ENCODE measurements at places on chromosomes 1 and 21.

- no peak for DNase-seq
These were observed 352.7 kb upstream of the PLD5 start for GRCh38 chr1:242877229-242877628.

- DNase-seq = no peak
These were observed 23.3 kb downstream of the LRRC71 start for GRCh38 chr1:156943756-156944155.

DNA sequence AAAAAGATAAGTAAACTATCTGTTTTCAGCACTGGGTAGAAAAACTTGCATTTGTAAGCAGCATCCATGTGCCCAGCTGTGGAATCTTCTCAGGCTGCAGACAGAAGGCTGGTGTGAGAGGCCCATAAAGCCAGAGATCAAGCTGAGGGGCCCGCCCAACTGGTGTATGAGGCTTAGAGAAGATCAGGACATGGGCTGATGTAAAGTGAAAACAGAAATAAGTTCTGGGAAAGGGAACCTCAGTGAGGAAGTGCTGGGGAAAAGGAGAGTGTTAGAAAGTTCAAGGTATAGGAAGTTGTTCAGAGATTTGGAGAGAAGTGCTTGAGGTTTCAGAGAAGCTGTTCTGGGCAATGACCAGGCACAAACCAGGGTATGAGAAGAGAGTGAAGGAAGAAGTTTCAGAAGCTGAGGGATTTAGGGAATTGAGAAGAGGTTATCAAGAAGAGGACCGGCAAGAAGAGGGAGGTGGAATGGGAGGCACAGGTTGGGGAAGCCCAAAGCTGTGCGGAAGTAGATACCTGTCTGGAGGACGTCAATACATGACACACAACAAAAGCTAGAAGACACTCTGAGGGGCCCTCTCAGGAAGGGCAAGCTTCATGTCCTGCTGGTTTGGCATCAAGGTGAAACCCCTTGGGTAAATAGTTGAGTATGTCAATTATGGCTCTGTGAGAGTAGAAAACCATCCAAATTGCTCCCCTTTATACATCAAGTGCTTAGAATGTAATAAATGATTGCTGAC is 2.7 kb upstream of the CD5L start:
- no peak for DNase-seq

- DNase-seq = no peak
These were observed 2.1 kb upstream of the CAPN8 start for GRCh38 chr1:223667484-223668182.

DNA sequence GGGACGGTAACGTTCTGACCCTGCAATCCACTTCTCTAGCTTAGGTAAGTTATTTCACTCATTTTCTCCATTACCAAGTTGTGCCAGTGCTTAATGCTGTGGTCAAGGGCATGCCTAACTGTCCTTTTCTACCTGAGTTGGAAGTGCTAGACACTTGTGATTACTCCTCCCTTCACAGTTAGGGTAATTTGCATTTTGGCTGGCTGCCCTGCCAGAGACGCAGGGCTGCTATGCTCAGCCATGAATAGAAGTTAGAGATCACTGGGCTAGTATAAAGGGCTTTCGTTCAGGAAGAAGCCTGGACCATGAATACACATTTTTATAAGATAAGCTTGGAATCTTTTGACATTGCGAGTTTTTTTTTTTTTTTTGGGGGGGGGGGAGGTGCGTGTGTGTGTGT is 633.2 kb upstream of the NEGR1 start:
- DNase-seq = no peak

DNA sequence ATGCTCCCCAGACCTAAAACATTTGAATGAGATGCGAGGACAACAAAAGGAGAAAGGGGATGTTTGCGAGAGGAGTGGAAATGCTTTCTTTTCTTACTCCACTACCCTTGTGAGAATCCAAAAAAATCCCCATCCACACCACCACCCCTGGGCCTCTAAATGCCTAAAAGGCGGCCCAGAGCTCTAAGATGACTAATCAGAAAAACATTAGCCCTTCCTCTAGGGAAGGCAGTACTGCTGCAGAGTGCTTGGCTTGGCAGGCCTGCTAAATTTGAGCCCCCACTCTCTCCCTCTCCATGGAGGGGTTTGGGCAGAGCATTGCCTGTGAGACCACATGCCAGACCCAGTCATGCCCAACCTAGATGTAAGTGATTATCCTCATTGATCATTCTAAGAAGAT is 347.9 kb downstream of the USH2A start:
- DNase-seq = no peak

- DNase-seq = no peak
These were observed 21.1 kb downstream of the PYHIN1 start for GRCh38 chr1:158952416-158952815.

GRCh38 chr1:40925834-40926410 is 53.6 kb upstream of the CTPS1 start:
- no peak for DNase-seq

GRCh38 chr1:237740846-237741245 is 149.9 kb downstream of the ZP4 start:
- no peak for DNase-seq

- no peak for DNase-seq
These were observed 89.3 kb downstream of the HMCN1 start for GRCh38 chr1:185823467-185823866.

DNA sequence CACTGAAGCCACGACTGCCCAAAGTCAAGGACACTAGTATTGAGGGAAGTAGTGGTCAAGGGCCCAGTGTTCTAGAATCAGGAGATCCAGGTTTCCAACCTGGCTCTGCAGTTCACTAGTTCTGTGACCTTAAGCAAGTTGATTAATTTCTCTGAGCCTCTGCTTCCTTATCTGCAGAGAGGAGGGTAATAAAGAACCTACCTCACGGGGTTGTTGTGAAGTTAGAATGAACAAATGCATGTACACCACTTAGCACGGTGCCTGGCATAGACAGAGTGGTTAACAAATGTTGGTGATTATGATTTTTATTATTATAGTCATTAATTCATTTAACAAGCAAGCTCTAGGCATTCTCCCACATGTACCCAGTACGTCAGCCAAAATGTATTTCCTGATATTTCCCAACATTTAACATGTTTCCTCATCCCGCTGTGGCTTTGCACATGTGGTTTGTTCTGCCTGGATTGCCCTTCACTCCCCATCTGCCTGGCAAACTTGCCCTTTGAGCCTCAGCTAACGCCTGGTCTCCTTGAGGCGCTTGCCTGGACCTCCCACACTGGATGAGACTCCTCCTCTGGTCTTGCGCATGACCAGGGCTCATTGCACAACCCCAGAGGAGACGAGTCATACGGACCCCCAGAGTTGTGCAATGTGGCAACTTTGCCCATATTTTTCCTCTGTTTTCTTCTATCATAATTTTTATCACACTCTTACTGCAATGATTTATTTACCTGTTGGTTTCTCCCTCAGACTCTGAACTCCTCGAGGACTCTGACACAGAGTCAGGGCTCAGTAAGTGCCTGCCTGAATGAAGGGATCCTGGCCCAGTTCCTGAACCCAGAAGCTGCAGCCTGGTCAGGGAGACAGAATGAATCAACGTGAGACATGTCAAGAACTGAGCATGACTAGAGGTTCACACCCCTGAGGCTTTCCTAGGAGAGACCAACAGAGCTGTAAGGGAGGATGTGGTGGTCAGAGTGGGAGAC is 20.7 kb upstream of the MFSD2A start:
- DNase-seq = no peak

DNA sequence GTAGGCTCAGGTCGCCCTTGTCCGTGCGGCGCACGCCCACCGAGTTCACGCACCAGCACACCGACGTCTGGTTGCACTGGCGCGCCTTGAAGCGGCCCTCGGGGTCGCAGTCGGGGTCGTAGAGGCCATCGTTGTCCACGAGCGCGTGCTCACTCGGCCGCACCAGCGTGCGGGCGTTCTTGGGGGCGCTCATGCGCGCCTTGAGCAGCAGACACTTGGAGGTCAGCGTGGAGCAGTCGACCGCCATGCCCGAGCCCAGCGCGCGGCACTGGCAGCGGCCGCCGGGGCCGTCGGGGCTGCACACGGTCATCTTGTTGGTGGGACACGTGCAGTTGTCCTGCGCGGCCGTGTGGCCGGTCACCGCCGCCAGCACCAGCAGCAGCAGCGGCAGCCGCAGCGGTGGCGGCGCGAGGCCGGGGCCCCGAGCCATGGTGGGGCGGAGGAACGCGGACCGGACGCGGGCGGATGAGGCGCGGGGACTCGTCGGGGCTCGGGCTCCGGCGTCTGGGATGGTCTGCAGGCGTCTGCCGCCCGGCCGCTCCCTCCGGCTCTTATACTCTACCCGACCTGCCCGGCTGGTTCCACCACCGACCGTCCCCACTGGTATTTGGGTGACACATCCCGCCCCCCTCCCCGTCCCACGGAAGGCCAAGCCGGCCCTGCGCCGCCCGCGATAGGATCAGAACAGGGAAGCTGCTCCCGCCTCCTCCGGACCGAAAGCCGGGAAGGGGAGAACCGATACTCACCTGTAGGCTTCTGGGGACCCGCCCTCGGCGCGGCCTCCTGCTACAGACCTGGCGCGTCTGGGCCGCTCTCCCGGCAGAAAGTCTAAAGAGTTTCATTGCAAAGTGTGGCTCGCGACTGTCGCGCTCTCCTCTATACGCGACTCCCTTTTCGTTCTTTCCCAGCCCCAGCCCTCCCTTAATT is at the start of gene TACSTD2:
Gene TACSTD2, minus strand, starts transcription at position 526 of the 927 bp plus-strand sequence. Its CDS starts 96 bp downstream, at position 430.
- no peak for DNase-seq

- no peak for DNase-seq
These were observed 284.6 kb downstream of the PTBP2 start for GRCh38 chr1:97006044-97006661.

DNA sequence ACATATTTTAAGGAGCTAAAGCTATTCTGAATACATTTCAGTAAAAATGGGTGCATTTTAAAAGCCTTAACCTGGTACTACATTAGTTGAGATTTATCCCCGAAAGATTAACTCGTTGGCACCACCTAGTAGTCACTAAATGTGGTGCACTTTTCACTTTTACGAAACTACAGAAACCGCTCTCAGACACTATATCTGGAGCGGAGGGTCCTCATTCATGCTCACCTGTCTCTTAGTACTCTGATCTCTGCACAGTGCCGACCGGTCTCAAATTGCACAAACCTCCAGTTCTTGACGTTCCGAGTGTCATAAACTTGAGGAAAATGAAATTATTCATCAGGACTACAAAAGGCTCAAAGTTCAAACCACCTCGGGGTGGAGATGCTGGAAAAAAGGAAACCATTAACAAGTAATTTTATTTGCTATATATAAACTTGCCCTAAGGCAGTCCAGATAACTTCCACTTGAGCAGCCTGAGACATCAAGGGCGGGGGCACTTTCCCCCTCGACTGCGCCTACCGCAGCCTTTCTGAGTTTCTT is 722 bp downstream of the LZIC start:
- DNase-seq = peak; percentile 46

DNA sequence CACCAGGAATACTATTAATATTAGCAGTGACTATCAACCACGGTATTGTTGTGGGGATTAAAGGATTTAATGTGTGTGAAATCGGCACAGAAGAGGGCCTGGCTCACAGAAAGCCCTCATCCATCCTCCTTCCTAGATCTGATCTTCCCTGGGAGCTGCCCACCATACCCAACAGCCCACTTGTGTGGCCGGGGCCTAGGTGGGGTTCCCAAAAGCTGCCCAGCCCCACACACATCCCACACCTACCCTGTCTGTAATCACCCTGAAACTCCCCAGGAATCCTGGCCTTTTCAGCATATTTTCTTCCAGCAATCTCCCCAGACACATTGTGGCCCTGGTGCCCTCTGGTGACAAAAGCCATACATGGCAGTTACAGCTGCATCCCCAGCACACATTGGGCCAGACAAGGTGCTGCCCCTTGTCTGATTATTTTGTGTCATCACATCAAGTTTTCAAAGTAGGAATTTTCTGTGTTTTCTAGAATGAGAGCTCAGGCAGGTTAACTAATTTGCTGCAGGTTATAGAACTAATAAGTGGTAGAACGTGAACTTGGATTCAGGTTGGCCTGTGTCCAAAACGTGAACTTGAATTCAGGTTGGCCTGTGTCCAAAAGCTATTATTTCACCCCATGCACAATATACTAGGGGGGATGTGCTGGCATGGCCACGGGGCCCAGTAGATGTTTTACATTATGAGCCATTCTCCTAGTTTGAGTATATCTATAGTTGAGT is 5.3 kb upstream of the SLC6A9 start:
- peak; percentile 41 for DNase-seq

GRCh38 chr1:236161230-236161629 is 18.9 kb downstream of the GPR137B start:
- DNase-seq = no peak

- no peak for DNase-seq
These were observed 15.2 kb upstream of the ST3GAL3 start for GRCh38 chr1:43691871-43692815.

DNA sequence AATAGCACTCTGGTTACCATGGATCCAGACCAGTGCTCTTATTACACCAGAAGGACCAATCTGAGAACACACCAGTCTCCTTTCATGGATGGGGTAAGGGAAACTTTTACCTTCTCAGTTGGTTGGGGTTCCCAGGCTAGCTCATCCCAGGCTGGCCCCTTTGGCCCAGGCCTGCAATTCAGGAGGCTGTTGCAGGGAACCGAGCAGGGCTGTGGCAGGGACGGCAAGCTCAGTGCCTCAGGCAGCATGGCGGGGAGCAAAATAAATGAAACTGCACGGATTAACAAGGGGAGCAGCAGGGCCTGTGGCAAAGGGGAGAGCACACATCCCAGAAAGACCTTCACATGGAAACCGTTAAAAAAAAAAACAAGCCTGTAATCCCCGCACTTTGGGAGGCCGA is 57.0 kb downstream of the DMRTB1 start:
- DNase-seq = no peak
